ENCODE measurements at places on chromosomes 2 and 18.

DNA sequence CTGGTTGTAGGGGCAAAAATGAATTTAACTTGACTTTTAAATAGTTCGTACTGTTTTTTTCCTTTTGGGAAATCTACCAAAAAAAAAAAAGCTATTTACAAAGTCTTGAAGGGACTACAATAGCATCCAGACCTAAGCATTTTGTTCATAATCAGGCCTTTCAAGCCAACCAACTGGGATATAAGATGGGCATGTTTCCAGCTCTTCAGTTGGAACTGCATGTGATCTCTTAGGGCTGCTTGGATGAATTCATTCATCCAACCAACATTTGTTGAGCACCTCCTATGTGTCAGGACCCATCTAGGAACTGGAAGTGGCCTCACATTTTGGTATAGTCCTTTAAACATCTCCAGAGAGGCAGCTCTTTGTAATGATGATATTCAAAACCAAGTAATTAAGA is 98.6 kb downstream of the AAK1 start:
- DNase-seq: no peak

DNA sequence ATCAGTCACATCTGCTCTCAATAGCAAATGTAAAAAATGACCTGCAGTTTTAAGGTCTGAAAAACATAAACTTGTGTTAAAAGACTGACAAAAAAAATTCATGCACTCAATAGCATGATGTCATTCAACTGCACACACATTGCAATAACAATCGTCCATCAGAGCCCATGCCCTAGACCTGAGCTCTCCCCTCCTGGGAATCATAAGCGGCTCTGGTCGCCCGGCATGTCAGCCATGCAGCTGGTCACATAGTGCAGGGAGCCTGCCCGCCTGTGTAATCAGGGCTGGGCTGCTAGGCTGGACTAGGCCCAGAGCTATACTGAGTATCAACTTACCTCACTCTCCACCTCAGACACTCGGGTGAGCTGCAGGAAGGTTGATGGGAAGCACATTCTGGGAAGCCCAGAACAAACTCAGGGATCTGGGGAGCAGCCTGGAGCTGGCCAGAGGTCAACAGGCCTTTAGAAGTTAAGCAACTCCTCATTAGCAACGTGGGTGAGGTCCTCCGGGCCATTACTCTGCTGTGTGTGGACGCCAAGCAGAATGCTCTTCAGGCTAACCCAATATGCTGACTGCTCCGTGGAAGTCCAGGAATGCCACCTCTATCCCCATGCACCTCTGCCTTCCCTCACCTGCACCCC is 165.5 kb downstream of the TTC32 start:
- no peak for DNase-seq

DNA sequence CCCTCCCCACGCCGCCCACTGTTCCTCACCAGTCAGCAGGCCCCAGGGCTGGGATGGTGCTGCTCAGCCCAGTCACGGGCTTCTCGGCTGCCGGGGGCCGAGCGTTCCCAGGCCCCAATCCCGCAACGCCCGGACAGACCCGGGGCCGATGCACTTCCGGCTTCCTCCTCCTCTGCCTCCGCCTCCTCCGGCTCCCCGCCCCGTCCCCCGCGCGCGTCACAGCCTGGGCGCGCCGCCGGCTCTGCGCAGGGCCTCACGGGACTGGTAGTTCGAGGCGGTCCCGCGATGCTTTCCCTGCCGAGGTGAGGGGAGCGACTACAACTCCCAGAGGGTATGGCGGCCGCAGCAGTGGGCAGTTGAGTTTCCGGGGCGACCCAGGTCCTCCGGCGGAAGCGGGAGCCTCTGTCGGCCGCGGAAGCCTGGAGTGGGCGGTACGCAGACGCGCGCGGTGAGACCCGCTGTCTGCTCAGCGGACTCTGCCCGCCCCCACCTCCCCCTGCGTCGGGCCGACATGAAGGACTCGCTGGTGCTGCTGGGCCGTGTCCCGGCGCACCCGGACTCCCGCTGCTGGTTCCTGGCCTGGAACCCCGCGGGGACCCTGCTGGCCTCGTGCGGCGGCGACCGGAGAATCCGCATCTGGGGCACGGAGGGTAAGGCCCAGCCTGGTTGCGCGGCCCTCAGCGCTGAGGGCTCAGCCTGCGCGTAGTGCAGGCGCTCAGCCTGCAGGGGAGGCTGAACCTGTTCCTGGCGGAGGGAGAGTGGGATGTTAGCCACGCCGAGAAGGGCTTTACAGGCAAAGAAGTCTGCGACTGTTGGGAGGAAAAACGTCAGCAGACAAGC is at the start of the genes CIAO1 and TMEM127:
CIAO1 (plus strand) TSS at position 386 of the 840 bp plus-strand sequence; CDS start at position 512, 126 bp downstream.
TMEM127 (minus strand) TSS at position 158 of the 840 bp plus-strand sequence. CDS start 616 bp downstream, outside the sequence.
- peak; percentile 94 for DNase-seq

GRCh38 chr18:45596036-45596435 is 19.2 kb upstream of the SLC14A2 start:
- DNase-seq: no peak

DNA sequence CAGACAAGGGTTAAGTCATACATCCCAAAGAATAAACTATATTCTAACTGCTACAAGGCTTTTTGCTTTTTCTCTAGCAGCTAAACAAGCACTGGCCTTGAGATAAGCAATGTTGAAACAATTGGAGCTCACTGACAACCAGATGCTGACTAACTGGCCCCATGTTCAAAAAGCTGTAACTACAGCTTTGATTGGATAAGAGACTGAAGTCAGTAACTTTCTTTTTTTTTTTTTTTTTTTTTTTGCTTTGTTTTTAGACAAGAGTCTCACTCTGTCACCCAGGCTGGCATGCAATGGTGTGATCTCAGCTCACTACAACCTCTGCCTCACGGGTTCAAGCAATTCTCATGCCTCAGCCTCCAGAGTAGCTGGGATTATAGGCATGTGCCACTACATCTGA is 45.4 kb upstream of the TMEM163 start:
- no peak for DNase-seq

DNA sequence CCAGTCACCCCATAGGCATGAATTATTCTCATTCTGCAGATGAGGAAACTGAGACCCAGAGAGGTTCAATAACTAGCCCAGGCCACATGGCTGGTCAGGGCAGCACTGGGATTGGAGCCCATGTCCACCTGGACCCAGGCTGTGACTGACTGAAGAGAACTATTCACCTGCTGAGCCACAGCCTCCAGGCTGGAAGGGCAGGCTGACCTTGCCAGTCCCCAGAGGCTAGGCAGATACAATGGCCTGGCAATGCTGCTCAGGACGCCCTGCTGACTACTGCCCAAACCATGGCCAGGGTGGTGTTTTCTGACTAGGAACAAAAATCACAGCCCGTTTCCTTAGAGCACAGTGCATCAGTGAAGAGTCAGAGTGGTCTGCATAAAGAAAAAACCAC is 36.8 kb downstream of the HS6ST1 start:
- no peak for DNase-seq

DNA sequence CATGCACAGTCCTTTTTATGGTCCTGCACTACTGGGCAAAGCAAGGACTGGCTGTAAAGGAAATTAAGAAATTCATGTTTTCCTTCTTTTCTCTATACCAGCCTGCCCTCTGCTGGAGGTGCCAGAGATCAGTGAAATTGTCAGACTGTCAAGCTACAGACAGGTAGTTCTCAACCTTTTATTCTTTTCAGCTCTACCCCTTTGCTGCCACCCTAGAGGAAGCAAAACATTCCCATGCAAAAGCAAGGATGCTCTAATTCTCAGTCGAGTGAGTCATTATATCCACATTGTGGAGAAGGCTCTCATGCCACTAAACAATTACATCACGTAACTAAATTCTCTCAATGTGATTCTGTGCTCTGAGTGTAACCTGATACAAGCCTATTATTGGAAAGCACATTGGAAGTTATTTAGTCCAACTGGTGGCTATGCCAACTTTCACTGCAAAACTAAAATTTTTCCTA is 25.0 kb upstream of the RAPGEF4 start:
- DNase-seq: peak; percentile 96

DNA sequence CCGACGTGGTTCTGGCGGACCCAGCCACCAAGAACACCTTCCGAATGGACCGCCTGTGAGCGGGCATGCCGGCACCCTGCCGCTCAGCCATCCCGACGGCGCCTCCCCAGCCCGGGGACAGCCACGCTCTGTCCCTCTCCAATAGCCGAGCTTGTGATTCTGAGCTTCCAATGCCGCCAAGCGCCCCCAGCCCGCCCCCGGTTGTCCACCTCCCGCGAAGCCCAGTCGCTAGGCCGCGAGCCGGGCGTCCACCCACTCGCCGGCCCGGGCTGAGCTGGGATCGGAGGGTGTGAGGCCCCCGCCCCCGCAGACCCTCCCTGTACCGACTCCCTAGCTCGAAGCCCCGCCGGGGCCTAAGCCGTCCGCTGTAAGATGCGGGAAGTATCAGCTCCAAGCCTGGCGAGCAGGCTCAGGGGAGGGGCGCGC is 1195.1 kb upstream of the CHAC2 start:
- no peak for DNase-seq

GRCh38 chr2:18855027-18855426 is 265.7 kb upstream of the NT5C1B start:
- no peak for DNase-seq

GRCh38 chr2:236177604-236177966 is 9.4 kb upstream of the GBX2 start:
- no peak for DNase-seq

GRCh38 chr2:45690231-45690630 is 38.8 kb downstream of the PRKCE start:
- DNase-seq: no peak

DNA sequence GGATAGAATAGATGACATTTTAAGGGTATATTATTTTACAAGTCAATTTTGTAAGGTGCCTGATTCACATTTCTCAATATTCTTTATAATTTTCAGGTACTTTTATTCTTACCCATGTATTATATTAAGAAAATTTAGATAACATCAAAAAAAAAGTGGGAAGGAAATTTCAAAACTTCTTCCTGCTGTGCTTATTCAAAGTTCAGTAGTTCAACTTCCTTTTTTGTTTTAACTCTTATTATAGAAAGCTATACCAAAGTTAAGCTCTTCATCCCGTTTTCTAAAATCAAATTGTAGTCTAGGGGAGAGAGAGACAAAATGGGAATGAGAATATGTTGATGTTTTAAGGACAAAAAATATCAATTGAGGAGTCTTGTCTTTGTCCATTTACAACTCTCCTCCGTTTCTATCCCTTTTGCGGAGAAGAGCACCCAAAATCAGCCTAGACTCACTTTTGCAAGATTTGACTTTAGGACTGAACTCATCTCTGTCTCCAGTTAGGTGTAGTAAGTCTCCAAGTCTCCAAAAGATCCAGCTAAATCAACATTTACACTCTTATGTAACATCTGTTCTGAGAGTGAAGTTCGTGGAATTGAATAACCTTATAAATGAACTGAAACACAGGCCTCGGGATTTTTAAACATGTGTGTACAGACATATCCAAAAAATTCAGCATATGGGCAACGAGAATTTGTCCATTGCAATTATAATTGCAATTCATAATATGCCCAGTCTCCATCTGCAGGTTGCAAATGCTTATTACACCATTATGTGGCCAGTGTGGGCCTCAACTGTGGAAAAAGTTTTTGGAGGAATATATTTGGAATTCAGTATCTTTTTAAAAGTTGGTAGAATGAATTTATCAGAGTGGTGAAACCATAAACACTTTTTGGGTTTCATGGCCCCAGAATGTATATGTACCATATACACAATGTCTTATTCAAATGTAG is 23.9 kb downstream of the FAM124B start:
- no peak for DNase-seq

- DNase-seq: no peak
Measured at GRCh38 chr2:151560289-151560688, 150.6 kb downstream of the RIF1 start.

DNA sequence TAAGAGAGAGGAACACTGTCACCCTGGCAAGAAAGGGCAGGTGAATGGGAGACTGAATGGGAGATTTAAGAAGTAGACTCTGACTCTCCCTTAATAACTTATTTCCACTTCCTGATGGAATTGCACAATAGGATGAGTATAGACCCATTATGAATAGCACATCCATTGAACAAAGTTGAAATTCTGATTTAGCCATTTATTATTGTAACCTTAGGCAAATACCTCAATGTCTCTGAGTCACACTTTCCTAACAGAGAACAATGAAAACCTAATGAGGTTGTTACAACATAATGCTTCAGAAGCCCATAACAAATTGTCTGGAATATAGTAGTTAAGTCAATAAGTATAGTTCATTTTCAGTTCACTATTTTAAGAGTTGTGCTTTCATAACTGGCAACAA is 78.9 kb downstream of the NRXN1 start:
- no peak for DNase-seq

DNA sequence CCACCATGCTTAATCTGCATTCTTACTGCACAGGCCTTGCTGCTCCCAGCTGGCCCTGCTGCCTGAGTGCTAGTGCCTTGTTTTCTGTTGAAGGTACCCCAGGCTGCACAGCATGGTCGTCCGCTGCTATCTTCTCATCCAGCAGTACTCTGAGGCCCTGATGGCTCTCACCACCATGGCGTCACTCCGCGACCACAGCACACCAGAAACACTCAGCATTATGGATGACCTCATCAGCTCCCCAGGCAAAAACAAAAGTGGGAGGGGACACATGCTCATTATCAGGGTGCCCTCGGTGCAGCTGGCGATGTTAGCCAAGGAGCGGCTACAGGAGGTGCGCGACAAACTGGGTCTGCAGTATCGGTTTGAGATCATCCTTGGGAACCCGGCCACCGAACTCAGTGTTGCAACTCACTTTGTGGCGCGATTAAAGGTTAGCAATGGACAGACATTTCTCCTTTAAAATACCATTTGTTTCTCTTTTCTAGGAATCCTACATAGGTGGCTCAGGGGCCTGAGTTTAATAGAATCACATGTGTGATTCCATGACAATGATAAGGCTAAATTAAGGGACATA is 110.5 kb downstream of the ESCO1 start:
- DNase-seq: no peak

DNA sequence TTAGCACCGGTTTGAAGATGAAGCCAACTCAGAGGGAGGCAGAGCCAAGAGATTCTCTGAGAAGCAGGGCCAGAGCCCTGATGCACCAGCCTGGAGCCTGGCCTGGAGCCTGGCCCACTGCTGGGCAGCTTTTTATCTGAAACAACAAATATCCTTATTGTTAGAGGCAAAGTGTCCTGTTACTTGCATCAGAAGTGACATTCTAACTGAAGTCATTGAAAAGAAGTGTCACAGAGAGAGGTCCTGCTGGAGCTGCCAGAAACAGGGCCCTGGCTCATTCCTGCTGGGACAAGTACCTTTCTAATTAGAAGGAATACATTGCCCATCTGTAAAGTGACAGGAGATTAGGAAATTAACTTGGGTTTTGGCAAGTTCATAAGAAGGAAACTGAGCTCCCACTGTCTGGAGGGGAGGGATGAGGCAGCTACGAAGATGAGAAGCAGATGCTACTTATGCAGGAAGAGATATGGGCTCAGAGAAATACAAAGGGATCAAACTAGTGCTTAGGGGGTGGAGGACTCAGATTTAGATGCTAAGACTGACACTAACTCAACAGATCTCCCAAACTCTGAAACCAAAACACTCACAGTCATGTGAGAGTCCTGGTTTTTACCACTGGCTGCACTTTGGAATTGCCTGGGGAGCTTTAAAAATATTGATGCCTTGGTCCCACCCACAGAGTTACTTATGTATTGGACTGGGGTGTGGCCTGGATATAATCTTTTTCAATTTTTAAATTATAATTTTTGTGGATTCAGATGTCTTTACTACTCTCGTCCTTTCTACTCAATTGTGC is 11.0 kb upstream of the HK2 start:
- DNase-seq: no peak
